ENCODE measurements at places on chromosomes 4 and X. TPM values are rescaled to one million over a fixed set of nuclear protein-coding genes. Genes with fewer than 3 reads are reported as not detected.

ZMAT1 gene
- total RNA-seq: not detected

CYLC1 gene
- total RNA-seq: not detected

MAGEB1 gene
- not detected for total RNA-seq

FGF5 gene
- total RNA-seq: not detected

DNA sequence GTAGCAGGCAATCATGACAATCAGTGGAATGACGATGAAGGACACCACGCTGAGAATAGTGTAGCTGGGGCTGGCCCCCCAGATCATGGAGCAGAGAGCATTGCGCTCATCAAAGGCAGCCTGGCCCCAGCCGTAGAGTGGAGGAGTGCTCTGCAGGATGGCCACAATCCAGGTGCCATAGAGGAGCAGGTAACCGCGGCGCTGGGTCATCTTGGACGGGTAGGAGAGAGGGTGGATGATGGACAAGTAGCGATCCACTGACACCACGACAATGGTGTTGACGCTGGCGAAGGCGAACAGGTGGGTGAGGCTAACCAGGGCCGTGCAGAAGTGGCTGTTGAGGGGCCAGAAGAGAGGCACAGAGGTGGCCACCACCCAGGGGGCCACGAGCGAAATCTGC lies 2.8 kb downstream of the GPR101 start:
- no peak for DNase-seq

GRCh38 chr4:187183346-187183745 lies 459.7 kb upstream of the FAT1 start:
- no peak for DNase-seq

- no peak for DNase-seq
Observed at GRCh38 chrX:71579136-71579989, 1.1 kb downstream of the GCNA start.

GRCh38 chrX:40142417-40142816 lies 44.7 kb upstream of the BCOR start:
- DNase-seq: no peak

DNA sequence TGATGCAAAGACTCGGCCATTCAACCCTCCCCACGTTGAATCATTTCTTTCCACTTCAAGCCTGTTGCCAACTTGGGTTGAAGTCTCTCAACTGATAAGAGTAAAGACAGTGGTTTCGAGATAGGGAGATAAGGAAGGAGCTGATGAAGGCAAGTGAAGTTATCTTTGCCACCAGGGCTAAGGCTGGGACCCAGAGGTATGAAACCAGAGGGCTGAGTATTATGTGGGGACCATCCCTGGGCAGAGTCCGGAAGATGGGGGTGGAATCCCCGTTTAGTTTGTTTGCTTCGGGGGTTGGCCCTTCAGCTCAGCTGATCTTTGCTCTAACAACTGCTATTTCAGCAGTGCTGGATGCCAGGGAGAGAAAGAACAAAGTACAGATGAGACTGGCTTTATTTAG lies 2.3 kb upstream of the XPNPEP2 start:
- DNase-seq: no peak

DNA sequence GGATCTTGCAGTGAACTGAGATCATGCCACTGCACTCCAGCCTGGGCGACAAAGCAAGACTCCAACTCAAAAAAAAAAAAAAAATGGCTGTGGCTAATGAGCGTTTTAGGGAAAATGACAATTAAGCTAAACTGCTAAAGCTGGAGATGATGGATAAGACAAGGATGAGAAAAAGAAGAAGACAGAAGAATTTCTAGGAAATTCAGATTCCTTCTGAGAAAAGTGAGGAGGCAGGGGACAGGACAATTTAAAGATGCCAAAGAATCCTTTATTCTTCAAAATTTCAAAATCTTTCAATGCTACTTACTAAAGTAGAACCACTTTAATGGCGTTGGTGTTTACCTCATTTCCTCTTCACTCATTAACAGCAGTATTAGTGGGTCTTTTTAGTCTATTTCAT lies 7.7 kb downstream of the PALLD start:
- DNase-seq: no peak

- DNase-seq: no peak
Observed at GRCh38 chr4:169133932-169134331, 123.9 kb upstream of the CBR4 start.

GRCh38 chrX:21985332-21985777 lies 44.8 kb downstream of the SMS start:
- DNase-seq: peak; percentile 85

GRCh38 chrX:36963069-36963808 lies 44.9 kb upstream of the FAM47C start:
- no peak for DNase-seq

- no peak for DNase-seq
Observed at GRCh38 chrX:3044671-3045070, 3.4 kb downstream of the ARSF start.

DNA sequence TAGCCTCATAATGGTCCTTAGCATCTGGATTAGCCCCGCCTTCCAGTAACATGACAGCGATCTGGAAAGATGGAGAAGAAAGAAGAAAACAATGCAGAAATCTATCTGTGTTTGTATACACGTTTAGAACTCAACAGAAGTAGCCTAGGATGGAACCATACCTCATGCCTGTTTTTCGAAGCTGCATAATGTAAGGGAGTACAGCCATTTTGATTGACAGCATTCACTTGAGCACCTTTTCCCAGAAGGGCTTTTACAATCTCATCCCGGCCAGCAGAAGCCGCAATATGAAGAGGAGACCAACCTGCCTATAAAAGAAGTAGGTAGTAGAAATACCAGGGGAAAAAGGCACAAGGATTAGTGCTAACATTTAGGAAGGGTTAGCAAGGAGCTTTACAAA lies 3.5 kb downstream of the PSMD10 start:
- no peak for DNase-seq

- peak; percentile 21 for DNase-seq
Observed at GRCh38 chrX:129493643-129494042, 29.6 kb downstream of the SMARCA1 start.

GRCh38 chr4:100841911-100842310 lies 324.1 kb upstream of the EMCN start:
- peak; percentile 26 for DNase-seq

DNA sequence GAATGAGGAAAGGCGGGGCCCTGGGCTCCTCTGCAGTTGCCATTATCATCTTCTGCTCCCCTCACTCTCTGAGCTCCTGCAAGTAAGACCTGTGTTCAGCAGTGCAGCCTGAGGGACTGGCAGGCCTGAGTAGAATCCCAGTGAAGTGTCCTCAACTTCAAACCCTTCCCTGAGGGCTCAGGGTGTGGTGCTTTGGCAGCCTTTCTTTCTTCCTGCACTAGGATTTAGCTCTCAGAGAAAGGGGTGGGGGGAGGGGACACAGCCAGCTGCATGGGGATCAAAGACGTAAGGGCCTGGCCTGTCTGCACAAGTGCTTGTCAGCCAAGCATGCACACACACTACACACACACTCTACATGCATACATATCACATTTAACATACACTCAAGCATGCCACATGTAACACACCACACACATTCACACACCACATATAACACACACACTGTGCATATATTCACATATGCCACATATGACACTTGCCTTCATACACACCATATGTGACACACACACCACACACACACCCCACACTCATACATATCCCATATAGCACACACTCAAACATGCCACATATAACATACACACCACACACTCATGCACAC lies 223.4 kb upstream of the RPL34 start:
- DNase-seq: peak; percentile 40

DNA sequence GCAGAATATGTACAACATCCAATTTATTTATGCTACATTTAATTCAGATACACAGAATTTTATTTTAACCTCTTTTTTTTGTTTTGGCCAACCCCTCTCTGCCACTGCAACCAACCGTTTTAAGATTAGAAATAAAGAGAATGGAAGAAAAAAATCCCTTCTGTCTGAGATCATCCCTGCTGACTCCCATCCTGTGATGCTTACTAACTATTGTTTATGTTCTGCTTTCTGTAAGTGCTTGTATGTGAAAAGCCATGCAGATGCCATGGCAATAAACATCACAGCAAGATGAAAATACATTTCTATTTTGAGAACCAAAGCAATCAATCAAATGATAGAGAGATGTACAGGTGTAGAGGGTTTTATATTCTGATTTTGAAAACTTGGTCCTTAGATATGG lies 70.1 kb downstream of the GABRB1 start:
- no peak for DNase-seq

GRCh38 chrX:133749951-133750350 lies 235.4 kb downstream of the GPC3 start:
- no peak for DNase-seq

Data from MCF 10A (cell line).